ENCODE measurements at places on chromosomes 12 and 14.

DNA sequence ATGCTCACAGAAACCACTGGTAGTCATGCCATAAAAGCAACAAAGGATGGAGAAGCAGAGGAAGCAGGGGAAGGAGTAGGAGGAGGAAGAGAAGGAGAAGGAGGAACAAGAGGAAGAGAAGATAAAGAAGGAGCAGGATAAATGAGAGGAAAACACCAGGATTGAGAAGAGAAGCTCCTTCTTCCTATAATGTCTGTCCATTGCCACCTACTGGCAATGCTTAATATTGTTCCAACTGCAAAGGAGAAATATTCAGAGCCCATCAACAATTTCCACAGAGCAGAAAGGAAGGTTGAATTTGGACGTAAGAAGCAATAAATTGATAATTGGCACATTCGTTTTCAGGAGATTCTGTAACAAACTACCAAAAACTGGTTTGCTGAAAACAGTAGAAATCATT, 898.4 kb downstream of the SLC16A7 start:
- DNase-seq = no peak

- no peak for DNase-seq
These were observed 113.1 kb upstream of the FOXG1 start for GRCh38 chr14:28653521-28653920.

DNA sequence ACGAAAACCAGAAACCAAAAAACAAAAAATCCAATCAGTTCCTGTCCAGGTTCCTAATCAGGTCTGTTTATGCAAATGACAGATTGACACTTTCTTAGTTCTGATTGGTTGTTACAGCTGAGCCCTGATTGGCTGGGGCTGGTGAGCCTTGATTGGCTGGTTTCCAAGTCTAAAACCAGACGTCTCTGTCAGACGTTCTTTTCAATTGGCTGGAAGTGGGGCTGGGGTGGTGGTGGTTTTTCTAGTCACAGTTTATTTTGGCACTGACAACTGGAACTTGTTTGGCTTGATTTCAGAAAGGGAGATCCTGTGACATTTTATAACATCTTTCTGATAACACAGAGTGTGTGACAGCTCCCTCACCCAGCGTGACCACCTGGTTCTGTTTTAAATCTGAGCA, 36.1 kb upstream of the PRICKLE1 start:
- no peak for DNase-seq

DNA sequence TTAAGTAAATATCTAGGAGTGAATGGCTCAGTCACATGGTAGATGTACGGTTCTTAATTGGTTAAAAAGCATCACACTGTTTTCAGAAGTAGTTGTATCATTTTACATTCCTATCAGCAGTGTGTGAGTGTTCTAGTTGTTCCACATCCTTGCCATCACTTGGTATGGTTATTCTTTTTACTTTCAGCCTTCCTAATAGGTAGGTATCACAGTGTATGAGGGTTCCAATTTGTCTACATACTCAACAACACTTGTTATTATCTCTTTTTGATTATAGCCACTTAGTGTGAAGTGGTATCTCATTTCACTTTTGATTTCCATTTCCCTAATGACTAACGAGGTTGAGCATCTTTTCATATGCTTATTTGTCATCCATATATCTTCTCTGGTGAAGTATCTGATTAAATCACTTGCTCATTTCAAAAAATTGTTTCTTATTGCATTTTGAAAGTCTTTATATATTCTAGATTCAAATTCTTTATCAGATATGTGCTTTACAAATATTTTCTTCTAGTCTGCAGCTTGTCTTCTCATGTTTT, 3.5 kb upstream of the SPRYD3 start:
- no peak for DNase-seq

DNA sequence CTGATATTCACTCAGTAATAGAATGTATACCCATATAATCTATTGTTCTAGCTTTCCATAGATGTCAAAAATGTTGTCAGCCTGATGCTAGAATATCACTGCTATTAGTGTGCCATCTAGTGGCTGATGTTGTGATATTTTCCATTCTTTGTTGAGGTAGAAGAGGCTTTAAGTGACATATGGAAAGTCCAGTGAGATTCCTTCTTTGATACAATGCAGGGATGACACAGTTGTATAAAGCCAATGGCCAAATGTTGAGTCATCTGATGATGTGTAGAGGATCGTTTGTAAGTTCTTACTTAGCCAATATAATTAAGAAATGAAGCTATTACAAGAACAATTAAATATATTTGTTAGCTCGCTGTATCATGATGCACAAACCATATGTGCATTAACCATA, 58.1 kb upstream of the PCED1B start:
- DNase-seq = no peak

DNA sequence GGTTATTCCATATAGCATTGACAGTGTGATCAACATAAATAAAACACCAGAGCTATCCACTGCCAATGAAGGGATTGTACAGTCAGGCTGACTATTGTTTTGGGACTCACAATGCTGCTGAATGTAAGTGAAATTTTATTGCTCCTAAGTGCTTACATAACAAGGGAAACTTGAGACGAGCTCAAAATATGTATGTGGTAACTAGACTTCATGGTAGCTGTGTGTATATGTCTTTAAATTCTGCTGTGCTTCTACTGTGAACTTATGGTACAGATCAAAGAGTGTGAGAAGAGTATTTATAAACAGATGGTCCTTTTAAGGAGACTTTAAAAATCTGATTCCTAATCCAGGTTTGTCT, 6.9 kb downstream of the FLRT2 start:
- no peak for DNase-seq

- no peak for DNase-seq
These were observed 26.8 kb downstream of the CORO1C start for GRCh38 chr12:108704527-108704926.

- DNase-seq = no peak
These were observed 37.3 kb downstream of the SIX4 start for GRCh38 chr14:60686865-60687264.

DNA sequence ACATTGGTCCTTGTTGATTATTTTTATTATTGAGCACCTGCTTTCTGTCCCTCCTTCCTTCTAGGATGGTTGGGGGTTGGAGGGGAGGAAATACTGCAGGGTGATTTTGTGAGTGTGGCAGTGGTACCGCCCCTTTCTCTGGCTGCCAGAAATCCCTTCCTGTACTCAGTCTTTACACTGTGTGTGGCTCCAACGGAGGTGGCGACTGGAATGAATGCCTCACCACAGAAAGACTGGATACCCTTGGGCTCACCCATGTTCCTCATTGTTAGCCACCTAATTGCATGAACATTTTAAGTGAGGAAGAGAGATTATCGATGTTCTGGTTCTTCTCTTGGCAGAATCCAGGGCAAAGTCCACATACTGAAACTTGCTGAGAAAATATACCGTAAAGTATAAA, 272.0 kb upstream of the E2F7 start:
- DNase-seq = no peak
